Fibroblast of lung (primary cell): ENCODE measurements at places on chromosomes 3 and 15. TPM values are rescaled to one million over a fixed set of nuclear protein-coding genes. Genes with fewer than 3 reads are reported as not detected.
A peak's percentile ranks its signal among the peaks of the same experiment; 100 is the strongest.

CCR8 gene
- not detected in 2 replicates for total RNA-seq

ACOX2 gene
- total RNA-seq, result 17.7 and 20.5 TPM in 2 replicates

MFN1 gene
- total RNA-seq, result 44.9 and 48.1 TPM in 2 replicates

DNA sequence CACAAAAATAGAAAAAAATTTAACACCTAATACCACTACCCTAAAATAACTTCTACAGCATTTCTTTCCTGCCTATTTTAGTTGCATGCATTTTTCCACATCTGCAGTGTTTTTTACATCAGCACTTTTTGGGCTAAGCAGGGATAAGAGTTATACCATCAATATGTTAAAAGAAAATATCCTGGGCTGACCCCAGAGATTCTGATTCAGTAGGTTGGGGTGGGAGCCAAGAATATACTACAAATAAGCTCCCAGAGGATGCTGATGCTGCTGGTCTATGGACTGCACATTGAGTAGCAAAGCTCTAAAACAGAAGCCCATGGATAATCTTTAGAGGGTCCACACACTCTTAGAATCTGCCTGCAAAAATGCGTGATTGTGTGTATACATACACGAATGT, 14.8 kb downstream of the FYCO1 start:
- H3K27me3 ChIP-seq, result no peaks in the 10 kb centered on the region
- H3K27ac ChIP-seq, result no peak overlapping the region
- no peak overlapping the region for H3K4me3 ChIP-seq
- peaks cover 10% of the 10 kb centered on the region for H3K36me3 ChIP-seq
- H3K4me1 ChIP-seq, result peaks cover 24% of the 10 kb centered on the region

CCNB2 gene
- 1.5 and 19.3 TPM in 2 replicates for total RNA-seq

GRCh38 chr15:31782951-31783350, 247.4 kb upstream of the CHRNA7 start:
- H3K4me1 ChIP-seq, result no peaks in the 10 kb centered on the region
- H3K27me3 ChIP-seq, result no peaks in the 10 kb centered on the region
- DNase-seq, result no peak

- no peak overlapping the region for H3K27ac ChIP-seq
- H3K4me3 ChIP-seq, result no peak overlapping the region
- DNase-seq, result peak; percentile 29
Measured at GRCh38 chr15:83380682-83381081, 66.5 kb upstream of the SH3GL3 start.

DNAJC13 gene
- 65.7 and 89.0 TPM in 2 replicates for total RNA-seq

RPP14 gene
- 10.6 and 11.0 TPM in 2 replicates for total RNA-seq

CYP11A1 gene
- 0.33 and 0.51 TPM in 2 replicates for total RNA-seq

DNA sequence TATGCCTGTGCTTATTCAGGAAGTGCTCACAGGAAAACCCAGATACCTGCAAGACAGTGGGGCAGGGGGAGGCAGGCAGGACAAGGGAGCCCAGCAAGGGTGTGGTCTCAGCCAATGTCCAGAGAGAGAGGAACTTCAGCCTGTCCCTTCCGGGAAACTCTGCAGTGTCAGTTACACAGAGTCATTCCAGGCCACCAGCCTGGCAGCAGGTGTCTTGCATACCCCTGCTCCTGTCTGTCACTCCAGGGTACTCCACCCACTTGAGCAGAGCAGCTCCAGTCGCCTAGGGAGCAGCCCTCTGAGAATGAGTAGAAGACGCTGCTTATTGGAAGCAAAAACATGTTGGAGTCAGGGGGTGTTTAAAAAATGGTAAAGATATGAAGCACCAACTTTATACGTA, 431.2 kb upstream of the RGMA start:
- DNase-seq, result no peak
- H3K4me3 ChIP-seq, result no peak overlapping the region
- H3K4me1 ChIP-seq, result no peaks in the 10 kb centered on the region
- H3K36me3 ChIP-seq, result no peaks in the 10 kb centered on the region
- no peaks in the 10 kb centered on the region for H3K27me3 ChIP-seq
- H3K27ac ChIP-seq, result no peak overlapping the region

COL6A5 gene
- total RNA-seq, result under 0.01 and 0.66 TPM in 2 replicates

DNA sequence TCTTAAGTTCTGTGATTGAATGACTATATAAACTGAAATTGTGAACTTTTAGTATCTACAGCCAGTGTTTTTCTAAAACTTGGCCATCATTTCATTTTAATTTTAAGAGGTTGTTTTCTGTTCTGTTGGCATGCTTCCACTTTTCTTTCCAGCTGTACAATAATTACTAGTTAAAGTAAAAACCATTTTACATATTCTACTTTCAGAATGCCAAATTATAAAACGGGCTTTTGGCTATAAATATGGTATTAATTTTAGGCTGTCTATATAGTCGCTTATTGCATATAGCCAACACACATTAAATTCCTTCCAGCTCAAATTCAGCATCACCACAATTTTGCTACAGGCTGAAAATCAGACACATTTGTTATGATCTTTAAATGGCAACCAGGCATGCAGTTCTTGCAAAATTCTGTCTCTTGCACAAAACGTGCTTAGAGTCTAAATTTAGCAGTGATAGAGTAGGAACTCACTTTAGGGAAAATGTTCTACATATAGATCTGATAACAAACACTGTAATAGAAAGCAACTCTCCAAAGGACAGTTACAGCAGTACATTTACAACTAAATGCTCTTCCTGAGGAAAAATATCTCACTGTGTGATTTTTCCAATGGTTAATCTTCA, 81.1 kb downstream of the BTD start:
- H3K27ac ChIP-seq, result no peak overlapping the region
- H3K4me3 ChIP-seq, result no peak overlapping the region
- H3K27me3 ChIP-seq, result no peaks in the 10 kb centered on the region
- peak; percentile 78 for DNase-seq
- H3K4me1 ChIP-seq, result peaks cover 3% of the 10 kb centered on the region

GRCh38 chr15:79620112-79620857, 188.1 kb downstream of the MINAR1 start:
- peak; percentile 74 for DNase-seq
- H3K27ac ChIP-seq, result no peak overlapping the region
- H3K36me3 ChIP-seq, result no peaks in the 10 kb centered on the region
- no peak overlapping the region for H3K4me3 ChIP-seq
- peaks cover 2% of the 10 kb centered on the region for H3K27me3 ChIP-seq

DNA sequence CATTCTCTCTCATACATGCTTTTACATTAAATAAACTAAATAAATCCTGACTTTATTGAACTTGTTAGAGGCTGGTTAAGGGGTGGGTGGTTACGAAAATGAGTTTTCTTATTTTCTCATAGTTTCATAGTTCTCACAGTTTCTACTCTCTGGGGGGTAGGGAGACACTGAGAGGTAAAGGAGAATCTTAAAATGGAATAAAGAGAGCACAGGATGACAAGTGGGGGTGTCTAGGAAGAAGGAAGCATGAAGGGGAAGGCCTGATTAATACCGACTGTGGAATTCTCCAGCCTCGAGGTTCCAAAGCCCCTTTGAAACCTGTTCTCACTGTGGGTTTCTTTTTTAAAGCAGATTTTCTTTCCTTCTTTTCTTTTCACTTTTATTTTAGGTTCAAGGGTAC, 66.4 kb upstream of the TRA2B start:
- H3K36me3 ChIP-seq, result no peaks in the 10 kb centered on the region
- H3K4me3 ChIP-seq, result no peak overlapping the region
- H3K4me1 ChIP-seq, result no peaks in the 10 kb centered on the region
- no peak for DNase-seq
- H3K27me3 ChIP-seq, result no peaks in the 10 kb centered on the region

DNA sequence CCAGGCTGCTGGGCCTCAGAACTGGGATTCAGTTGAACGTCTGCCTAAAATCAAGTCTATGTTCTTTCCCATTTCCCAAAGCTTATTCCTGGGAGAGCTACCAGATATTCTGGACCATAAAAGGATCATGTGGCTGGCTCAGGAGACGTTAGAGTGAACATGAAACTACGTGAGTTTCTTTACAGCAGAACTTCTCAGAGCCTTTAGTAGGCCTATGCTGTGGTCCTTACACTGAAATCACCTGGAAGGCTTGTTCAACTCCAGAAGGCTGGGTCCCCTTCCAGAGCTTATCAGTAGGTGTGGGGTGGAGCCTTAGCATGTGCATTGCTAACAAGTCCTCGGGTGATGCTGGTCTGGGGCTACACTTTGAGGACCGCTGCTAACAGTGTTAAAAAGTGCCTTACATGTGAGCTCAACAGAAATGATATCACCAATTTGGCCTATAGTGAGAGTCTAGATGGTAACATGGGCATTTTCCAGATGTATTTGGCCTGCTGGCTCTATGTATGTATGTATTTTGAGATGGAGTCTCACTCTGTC, 50.7 kb downstream of the LMCD1 start:
- no peak overlapping the region for H3K4me3 ChIP-seq
- H3K27ac ChIP-seq, result no peak overlapping the region
- no peaks in the 10 kb centered on the region for H3K27me3 ChIP-seq
- H3K36me3 ChIP-seq, result peaks cover 2% of the 10 kb centered on the region
- peaks cover 10% of the 10 kb centered on the region for H3K4me1 ChIP-seq
- no peak for DNase-seq

DNA sequence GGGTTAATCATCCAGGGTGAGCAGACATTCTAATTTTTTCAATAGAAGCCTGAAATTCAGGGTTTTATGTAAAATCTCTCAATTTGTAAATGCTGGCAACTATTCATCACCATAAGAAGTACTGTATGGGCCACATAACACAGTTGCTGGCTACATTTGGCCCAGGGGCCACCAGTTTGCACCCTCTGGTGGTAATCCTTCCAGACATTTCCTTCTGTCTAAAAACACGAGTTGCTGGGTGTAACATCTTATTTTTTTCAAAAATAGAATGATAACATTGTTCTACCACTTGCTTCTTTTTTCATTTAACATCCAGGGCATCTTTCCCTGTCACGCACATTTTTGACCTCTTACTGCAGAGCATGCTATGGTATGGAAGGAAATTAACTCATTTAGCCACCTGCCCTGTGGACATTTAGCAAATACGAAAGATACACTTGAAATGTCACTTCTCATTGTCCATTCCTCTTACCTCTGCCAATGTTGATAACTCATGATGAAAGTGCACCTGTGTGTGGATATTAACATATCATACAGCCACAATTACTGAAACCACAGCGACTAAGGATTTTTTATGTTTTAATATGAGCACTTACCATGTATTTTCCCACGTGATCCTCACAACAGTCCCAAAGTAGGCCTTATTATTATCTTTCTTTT, 117.5 kb upstream of the ARHGEF3 start:
- H3K27me3 ChIP-seq, result no peaks in the 10 kb centered on the region
- H3K4me3 ChIP-seq, result no peak overlapping the region
- H3K36me3 ChIP-seq, result no peaks in the 10 kb centered on the region
- H3K4me1 ChIP-seq, result peaks cover 3% of the 10 kb centered on the region

TMEM40 gene
- under 0.01 TPM in 1 of 2 replicates, not detected in the other for total RNA-seq

PCSK6 gene
- 0.83 and 1.0 TPM in 2 replicates for total RNA-seq

IQCF6 gene
- total RNA-seq, result not detected in 2 replicates

- H3K27ac ChIP-seq, result no peak overlapping the region
- no peak overlapping the region for H3K4me3 ChIP-seq
- no peaks in the 10 kb centered on the region for H3K27me3 ChIP-seq
- H3K36me3 ChIP-seq, result no peaks in the 10 kb centered on the region
- peak; percentile 12 for DNase-seq
Measured at GRCh38 chr15:65533057-65533756, 2.9 kb downstream of the HACD3 start.

CCR2 gene
- under 0.01 TPM in 1 of 2 replicates, not detected in the other for total RNA-seq

DNA sequence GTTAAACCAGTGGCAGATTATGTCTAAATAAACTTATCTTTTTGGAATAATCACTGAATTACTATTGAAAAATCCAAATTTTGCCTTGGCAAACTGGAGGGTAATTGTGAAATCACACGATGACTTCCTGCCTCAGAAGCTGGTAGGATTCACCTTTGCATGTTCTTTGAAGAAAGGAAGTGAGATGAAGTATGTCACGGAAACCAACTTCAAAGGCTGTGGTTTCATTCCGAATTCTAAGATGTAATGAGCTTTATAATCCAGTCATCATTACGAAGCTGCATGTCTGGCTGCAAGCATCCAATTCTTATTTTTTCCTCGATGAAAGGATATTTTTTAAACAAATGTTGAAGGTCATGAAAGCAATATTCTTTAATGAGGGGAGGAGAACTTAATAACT, 15.0 kb upstream of the ZBED2 start:
- DNase-seq, result no peak
- H3K36me3 ChIP-seq, result no peaks in the 10 kb centered on the region
- no peaks in the 10 kb centered on the region for H3K4me1 ChIP-seq
- no peak overlapping the region for H3K4me3 ChIP-seq
- H3K27ac ChIP-seq, result no peak overlapping the region

ZNF662 gene
- 3.3 and 5.6 TPM in 2 replicates for total RNA-seq

DNA sequence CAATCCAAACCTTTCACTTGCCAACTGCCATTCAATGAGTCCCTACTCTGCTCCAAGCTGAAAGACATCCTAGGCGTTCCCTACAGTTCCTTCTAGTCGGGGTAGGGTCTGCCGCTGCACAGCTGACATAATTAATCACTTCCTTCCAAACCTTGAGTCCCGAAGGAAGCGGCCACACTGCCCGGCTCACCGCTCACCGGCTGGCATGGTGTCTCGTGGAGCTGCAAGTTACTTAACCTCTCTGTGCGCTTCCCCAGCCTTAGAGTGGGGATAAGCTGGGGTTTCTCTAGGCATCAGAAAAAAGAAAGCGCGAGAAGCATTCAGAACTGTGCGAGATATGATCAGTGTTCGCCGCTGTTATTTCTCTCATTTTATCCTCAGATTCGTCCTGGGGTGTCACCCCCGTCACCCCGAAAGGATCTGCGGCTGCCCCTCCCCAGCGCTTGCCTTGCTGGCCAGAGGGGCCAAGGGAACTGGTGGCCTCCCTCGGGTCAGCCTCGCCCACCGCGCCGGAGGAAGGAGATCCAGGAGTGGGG, 748 bp downstream of the MRPS25 start:
- peak overlapping the region; percentile 87 for H3K4me3 ChIP-seq
- peak overlapping the region; percentile 84 for H3K27ac ChIP-seq
- DNase-seq, result peak; percentile 30
- no peaks in the 10 kb centered on the region for H3K27me3 ChIP-seq

GRCh38 chr15:80201256-80202015, 48.6 kb downstream of the FAH start:
- no peak overlapping the region for H3K4me3 ChIP-seq
- no peaks in the 10 kb centered on the region for H3K27me3 ChIP-seq
- H3K27ac ChIP-seq, result no peak overlapping the region
- no peak for DNase-seq
- H3K36me3 ChIP-seq, result no peaks in the 10 kb centered on the region
- no peaks in the 10 kb centered on the region for H3K4me1 ChIP-seq

GRCh38 chr3:16927485-16927884, 42.7 kb downstream of the PLCL2 start:
- no peak for DNase-seq
- H3K4me1 ChIP-seq, result no peaks in the 10 kb centered on the region
- H3K4me3 ChIP-seq, result no peak overlapping the region
- H3K27me3 ChIP-seq, result no peaks in the 10 kb centered on the region

DNA sequence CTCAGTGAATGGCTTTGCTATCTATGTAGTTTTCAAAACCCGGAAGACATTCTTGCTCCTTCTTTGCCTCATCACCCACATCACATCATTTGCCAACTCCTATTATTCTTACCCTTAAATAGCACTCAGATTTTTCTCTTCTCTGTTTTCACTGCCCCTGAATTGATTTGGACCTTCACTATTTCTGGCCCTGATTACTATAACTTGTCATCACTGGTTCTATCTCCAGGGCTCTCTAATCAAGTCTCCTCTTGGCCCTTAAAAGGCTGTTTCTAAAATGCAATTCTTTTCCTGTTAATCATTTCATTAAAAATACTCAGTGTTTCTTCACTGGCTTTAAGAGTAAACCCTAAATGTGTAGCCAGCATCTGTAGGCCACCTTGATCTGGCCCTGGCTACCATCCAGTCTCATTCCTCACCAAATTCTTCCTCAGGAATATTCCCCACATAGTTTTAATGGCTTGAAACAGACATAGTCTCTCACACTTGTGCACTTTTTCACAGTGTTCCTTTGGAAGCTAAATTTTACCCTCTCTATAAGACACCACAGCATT, 437.1 kb upstream of the CBLB start:
- DNase-seq, result no peak
- H3K4me3 ChIP-seq, result no peak overlapping the region
- no peak overlapping the region for H3K27ac ChIP-seq
- H3K4me1 ChIP-seq, result no peaks in the 10 kb centered on the region
- H3K27me3 ChIP-seq, result no peaks in the 10 kb centered on the region

POLQ gene
- 3.3 and 4.1 TPM in 2 replicates for total RNA-seq

CCR9 gene
- not detected in 2 replicates for total RNA-seq
